CD14-positive monocyte (primary cell): ENCODE measurements at places on chromosomes 16 and 17. TPM values are rescaled to one million over a fixed set of nuclear protein-coding genes. Genes with fewer than 3 reads are reported as not detected.

The PLA2G10 gene
- polyA plus RNA-seq = not detected

The MYL4 gene
- 0.43 TPM in 1 of 2 replicates, not detected in the other for polyA plus RNA-seq

DNA sequence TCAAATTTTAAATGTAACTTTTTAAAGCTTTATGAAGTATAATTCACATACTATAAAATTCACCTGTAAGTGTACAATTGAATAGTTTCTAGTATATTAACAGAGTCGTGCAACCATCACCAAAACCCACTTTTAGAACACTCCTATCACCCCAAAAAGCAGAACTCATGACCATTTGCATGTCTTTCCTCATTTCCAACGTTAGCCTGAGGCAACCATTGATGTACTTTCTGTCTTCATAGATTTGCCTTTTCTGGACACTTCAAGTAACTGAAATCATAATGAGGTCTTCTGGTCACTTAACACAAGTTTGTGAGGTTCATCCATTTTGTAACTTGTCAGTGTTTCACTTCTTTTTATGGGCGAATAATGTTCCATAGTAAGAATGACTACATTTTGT lies 33.2 kb downstream of the METTL16 start:
- peak; percentile 32 for DNase-seq

The NOTUM gene
- polyA plus RNA-seq = not detected

The SLC16A6 gene
- polyA plus RNA-seq = 12.3 TPM

GRCh38 chr16:81335669-81336068 lies 20.9 kb downstream of the GAN start:
- no peak for DNase-seq

GRCh38 chr16:75647112-75647491 lies 363 bp downstream of the KARS1 start:
- no peak for DNase-seq

The ST6GALNAC2 gene
- polyA plus RNA-seq = 8.3 TPM

GRCh38 chr17:80970044-80970761 lies 21.4 kb upstream of the CHMP6 start:
- no peak for DNase-seq

GRCh38 chr16:57567691-57568090 lies 25.2 kb downstream of the ADGRG5 start:
- DNase-seq = no peak

- DNase-seq = no peak
These were observed 253.5 kb downstream of the MRTFB start for GRCh38 chr16:14324581-14324980.

GRCh38 chr17:31392856-31393748 lies 1.6 kb downstream of the RAB11FIP4 start:
- no peak for DNase-seq

DNA sequence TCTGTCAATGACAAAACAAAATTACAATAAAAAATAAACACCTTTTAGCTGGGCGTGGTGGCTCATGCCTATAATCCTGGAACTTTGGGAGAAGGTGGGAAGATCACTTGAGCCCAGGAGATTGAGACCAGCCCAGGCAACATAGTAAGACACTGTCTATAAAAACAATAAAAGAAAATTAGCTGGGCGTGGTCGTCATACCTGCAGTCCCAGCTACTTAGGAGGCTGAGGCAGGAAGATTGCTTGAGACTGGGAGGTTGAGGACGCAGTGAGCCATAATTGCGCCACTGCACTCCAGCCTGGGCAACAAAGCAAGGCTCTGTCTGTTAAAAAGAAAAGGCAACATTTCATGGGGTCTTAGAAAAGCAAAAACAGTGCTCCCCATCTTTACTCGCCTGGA lies 32.7 kb downstream of the EMP2 start:
- no peak for DNase-seq

DNA sequence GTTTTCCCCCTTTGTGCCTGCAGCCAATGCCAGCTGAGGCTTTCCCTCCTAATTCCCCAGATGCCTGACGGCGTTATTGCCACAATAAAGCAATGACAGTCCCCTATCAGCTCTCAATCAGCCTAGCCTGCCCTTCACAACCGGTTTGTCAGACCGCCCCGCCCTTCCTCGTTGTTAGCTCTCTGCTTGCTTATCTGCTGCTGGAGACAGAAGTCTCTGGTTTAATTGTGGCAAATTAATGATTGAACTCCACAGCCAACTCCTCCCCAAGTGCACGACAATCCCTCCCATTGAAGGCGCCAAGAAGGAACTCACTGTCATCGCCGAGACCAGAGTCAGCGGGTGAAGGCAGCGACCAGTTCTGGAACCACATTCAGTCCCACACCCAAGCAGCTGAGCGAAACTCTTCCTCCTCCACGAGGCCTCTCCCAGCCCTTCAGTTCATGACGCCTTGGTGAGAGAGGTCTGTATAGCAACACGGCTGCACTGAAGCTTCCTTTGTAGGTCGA lies 474.4 kb downstream of the SLC39A11 start:
- no peak for DNase-seq

The NUPR1 gene
- 0.01 TPM in 1 of 2 replicates, not detected in the other for polyA plus RNA-seq

DNA sequence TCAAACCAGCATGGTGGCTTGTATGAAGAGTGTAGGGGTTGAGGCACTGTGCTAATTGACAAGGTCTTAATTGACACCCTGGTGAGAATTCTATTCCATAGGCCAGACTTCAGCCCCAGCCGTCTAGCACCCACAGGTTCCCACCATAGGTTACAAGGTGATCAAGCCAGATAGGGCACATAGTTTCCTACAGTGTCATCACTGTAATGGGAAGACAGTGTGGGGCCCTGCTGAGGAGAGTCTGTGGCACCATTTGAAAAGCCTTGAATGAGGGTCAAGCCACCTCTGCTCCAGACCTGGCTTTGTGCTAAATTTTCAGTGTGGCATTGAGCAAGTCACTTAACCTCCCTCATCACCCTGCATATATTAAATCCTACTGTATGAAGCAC lies 36.2 kb downstream of the YPEL2 start:
- DNase-seq = no peak
